Stimulated activated CD4-positive, alpha-beta T cell treated with anti-CD3 and anti-CD28 coated beads, Interleukin-15, amount 100 ng/mL, for 24 hours (primary cell): ENCODE measurements at places on chromosomes 7 and 10.

DNA sequence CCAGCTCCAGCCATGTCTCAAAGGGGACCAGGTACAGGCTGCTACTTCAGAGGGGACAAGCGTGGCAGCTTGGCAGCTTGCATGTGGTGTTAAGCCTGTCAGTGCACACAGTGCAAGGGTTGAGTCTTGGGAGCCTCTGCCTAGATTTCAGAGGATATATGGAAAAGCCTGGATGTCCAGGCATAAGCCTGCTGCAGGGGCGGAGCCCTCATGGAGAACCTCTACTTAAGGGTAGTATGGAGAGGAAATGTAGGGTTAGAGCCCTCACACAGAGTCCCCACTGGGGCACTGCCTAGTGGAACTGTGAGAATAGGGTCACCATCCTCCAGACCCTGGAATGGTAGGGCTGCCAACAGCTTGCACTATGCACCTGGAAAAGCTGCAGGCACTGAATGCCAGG lies 7.7 kb upstream of the NT5C3A start:
- no peak for DNase-seq

DNA sequence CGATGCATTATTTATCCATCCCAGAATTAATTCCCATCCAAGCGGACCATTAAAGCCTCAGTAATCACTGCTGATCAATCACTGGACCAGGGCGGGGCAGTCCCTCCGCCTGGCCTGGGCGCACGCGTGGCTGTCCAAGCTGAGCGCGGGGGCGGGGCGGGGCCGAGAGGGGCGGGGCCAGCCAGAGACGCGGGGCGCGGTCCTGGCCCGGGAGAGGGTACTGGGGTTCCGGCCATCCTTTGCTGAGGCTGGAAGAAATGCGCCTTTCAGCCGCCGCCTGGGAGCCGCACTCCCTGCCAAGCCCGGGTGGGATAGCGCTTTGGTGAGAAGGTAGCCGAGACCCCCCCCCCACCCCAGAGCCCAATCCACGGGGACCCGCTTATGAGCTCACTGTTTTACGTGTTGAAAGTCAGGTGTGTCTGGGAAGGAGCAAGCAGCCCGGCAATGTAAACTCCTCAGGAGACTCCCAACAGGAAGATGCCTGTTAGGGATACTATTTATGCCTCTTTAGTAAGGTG lies at the start of gene ARHGAP22:
ARHGAP22 (minus strand) TSS at position 83 of the 518 bp plus-strand sequence. CDS start 277 bp downstream, outside the sequence.
- DNase-seq = peak; percentile 16

DNA sequence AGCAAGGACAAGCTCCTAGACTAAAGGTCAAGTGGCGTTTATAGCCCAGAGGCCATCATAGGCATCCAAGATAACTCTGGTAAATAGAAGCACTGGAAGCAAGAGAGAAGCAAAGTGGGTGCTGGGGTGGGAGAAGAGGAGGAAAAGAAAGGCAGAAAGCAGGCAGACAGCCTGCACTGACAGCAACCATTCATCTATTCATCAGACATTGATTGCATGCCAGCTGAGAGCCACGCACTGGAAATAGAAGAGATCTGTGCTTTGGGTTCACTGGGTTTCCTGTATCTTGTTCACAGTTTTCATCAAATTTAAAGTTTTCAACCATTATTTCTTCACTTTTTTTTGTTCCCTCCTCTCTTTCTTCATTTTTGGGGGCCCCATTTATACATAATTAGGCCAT lies 4.7 kb upstream of the SLIT1 start:
- DNase-seq = no peak

DNA sequence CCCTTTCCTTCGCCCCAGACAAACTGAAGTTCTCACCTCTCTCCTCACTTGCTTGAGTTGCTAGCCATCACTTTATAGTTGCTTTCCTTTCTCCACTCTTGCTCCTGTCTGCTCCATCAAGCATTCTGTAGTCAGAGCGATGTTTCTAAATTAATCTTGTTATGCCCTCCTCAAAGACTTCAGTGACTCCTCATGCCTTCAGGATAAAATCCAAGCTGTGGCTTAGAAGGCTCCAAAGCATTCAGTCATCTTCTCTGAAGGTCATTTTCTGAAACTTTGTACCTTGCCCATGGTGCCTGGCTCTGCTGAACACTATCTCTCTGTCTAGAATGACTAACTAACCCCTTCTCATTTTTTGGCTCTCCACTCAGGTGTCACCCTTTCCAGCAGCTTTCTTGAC lies 222.4 kb upstream of the GRB10 start:
- DNase-seq = no peak

- DNase-seq = peak; percentile 35
Observed at GRCh38 chr10:4034907-4035598, 250.0 kb upstream of the KLF6 start.

- DNase-seq = no peak
Observed at GRCh38 chr7:25031432-25031831, 51.5 kb upstream of the OSBPL3 start.

- DNase-seq = no peak
Observed at GRCh38 chr7:149750122-149750845, 23.1 kb downstream of the ZNF467 start.

GRCh38 chr10:24869354-24870015 lies 82.9 kb downstream of the PRTFDC1 start:
- no peak for DNase-seq

- peak; percentile 86 for DNase-seq
Observed at GRCh38 chr7:103075337-103075918, 488 bp downstream of the ARMC10 start.
